ENCODE measurements at places on chromosomes 6 and 20.

- no peak for DNase-seq
These were observed 15.0 kb upstream of the TBC1D22B start for GRCh38 chr6:37242429-37243052.

- no peak for DNase-seq
These were observed 69.1 kb downstream of the MYB start for GRCh38 chr6:135250234-135250633.

DNA sequence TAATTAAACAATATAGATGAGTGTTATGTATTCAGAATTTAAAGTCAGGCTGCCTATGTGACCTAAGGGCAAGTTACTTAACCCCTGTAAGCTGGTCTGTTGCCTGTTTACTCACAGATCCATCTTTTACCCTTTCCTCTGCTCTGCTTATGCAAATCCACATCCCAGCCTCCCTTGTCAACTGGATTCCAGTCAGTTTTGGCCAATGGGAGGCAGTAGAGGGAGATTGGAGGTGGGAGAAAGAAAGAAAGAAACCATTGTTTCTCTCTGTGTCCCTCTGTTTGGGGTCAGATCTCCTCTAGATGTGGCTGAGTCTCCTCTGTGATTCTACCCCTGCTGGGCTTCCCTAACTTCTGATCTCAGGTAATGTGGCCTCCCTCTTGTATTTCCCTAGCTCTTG lies 266.8 kb upstream of the PLN start:
- DNase-seq = no peak

- no peak for DNase-seq
These were observed 118.8 kb downstream of the BMP5 start for GRCh38 chr6:55756531-55757031.

GRCh38 chr6:139452148-139452876 lies 77.9 kb upstream of the CITED2 start:
- DNase-seq = no peak

DNA sequence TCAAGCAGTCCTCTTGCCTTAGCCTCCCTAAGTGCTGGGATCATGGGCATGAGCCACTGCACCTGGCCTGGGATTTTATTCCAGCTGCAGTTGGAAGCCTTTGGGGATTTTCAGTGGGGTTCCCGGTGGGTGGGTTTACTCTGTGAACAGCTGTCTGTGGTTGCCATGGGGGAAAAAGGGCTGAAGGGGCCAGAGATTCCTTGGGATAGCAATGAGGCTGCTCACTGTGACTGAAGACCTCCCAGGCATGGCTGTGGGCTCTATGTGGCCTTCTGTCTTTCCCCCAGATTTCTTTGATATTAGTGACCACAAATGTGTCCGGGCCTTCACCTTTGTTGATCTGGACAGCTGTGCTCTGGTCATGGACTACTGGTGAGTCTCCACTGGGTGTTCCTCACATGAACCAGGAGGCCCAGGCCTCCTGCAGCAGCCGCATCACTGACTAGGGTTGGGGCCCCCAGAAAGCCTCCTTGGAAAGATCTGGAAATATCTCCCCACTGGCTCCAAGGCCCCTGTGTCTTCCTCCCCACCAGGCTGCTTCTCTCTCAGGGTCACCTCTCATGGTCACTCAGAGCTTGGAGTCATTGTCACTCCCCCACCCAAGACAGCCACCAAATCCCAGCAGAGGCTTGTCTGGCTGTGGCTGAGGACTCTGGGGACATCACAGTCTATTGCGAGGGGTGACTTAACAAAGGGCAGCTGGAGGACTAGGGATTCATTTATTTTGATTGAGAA lies 33.4 kb downstream of the EFCAB8 start:
- DNase-seq = no peak

DNA sequence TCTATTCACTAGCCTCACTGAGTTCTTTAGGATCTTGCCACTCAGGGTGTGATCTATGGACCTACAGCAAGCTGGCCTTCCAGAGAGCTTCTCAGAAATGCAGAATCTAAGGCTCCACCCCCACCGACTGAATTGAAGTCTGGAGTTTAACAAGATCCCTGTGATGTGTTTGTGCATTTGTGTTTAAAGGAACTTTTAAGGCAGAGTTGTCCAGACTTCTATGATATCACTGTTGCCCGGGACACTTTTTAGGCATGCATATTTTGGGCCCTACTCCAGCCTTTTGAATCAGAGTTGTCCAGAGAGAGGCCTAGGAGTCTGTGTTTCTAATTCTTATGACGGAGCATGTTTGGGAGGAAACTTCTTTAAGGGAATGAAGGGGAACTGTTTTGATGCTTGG lies 232.3 kb downstream of the QKI start:
- no peak for DNase-seq

DNA sequence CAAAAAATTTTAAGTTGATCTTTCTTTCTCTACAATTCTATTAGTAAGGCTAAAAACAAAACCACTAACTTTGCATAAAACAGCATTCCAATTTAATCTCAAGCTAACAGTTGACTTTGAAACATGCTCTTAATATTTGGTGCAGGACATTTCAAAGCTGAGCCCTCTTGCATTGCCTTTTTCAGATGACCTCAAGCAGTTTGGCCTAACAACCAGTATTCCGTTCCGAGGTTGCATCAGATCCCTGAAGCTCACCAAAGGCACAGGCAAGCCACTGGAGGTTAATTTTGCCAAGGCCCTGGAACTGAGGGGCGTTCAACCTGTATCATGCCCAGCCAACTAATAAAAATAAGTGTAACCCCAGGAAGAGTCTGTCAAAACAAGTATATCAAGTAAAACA lies 194.0 kb downstream of the ARHGAP18 start:
- DNase-seq = no peak

DNA sequence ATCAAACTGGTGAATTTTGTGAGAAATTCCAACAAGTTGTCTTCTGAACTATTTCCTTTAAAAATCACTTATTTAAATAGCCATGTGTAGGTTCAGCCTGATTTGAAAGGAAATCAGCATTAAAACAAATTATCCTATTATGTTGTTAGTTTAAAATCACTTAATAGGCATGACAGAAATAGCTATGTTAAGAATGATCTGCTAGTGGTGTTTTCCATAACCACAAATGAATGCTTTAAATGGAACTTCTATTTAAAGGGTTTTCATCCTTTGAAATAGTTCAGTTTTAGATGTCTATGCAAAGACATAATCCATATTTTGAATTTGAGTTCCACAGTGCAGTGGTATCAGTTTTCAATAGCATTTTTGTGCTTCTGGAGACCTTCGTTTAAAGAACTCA lies 120.1 kb downstream of the PLEKHG1 start:
- no peak for DNase-seq

GRCh38 chr20:16517946-16518783 lies 55.1 kb downstream of the KIF16B start:
- DNase-seq = no peak

GRCh38 chr6:150615967-150616366 lies 16.3 kb downstream of the PLEKHG1 start:
- no peak for DNase-seq

- DNase-seq = no peak
These were observed 291.9 kb upstream of the PRDM1 start for GRCh38 chr6:105794239-105794638.

- DNase-seq = no peak
These were observed 168.6 kb downstream of the ZFAND3 start for GRCh38 chr6:37988127-37988526.

DNA sequence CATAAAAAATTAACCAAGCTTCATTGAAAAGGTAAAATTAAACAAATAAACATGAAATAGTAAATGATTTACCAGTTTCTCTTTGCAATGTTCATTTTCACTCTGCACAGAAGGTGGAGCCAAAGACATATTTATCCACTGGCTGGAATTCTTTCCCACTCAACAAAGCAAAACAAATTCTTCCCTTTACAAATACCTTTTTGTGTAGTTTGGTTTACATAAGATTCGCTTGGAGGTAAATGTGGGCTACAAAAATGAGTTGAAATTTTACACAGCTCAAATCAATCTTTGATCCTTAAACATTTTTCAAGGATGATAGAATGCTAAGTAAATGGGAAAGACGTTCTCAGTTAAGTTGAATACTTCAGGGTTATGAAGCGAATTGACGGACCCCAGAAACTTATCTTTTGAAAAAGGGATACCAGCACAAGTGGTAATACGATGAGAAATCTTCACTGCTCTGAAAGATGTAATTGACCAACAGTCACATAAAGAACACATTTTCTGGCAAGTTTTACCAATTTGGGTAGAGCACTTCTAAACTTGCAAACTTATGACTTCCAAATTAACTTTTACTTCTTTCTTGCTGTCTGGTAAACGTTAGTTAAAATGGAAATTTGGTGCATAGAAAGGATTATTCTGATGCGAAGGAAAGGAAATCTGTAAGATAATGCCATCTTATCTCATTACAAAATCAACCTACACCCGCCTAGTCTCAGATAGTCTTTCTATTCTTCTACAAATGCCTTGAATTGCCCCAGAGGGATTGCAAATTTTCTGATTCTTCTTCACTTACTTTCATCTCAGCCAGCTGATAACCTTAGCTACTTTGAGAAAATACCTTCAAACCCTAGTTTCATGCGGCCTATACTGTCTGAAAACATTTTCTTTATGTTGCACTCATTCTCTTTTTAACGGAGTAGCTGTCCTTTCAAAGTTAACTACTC lies 4.7 kb upstream of the GJA1 start:
- no peak for DNase-seq

DNA sequence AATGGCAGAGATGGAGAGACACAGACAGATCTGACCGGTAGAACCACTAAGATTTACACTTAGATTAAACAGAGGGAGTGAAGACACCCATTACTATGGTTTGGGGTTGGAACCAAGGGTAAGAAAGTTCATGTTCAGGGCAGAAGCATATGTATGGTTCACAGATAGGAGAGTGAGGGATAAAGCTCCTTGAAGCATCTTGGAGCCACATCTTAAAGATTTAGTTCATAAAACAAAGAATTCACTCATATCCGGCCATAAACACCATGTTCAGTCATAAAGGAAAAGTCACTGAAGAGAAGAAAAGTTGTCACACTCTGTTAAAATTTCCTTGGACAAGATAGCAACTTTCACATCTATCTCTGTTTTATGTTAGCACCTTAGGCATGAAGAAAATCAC lies 18.0 kb downstream of the STX7 start:
- DNase-seq = no peak

DNA sequence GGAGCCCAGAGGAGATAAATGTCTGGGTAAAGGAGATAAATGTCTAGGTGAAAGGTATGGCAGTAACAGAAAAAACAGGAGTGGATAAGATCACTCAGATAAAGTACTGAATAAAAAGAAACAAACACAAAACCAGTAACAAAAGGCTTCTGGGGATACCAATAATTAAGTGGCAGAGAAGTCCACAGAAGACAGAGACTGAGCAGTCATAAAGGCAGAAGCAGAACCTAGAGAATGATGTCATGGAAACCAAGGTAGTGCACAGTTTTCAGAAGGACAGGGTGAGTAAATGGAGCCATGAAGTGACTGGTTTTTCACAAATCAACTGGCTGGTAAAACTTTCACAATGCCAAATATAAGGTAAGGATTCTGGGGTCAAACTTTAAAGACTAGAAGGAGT lies 80.9 kb upstream of the PLN start:
- DNase-seq = no peak

DNA sequence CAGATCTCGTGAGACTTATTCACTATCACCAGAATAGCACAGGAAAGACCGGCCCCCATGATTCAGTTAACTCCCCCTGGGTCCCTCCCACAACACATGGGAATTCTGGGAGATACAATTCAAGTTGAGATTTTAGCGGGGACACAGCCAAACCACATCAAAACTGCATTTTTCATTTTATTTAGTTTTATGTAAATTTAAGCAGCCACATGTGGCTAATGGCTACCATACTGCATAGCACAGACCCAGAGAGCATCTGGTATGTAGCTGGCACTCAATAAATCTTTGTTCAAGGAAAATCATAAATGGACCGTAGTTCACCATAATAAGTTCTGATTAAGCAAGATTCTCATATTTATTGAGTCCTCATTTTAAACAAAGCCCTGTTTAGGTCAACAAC lies 15.3 kb downstream of the GFOD1 start:
- DNase-seq = no peak

- no peak for DNase-seq
These were observed 110.5 kb downstream of the B3GAT2 start for GRCh38 chr6:70846207-70846835.

GRCh38 chr6:167993169-167993568 lies 4.3 kb upstream of the KIF25 start:
- no peak for DNase-seq

DNA sequence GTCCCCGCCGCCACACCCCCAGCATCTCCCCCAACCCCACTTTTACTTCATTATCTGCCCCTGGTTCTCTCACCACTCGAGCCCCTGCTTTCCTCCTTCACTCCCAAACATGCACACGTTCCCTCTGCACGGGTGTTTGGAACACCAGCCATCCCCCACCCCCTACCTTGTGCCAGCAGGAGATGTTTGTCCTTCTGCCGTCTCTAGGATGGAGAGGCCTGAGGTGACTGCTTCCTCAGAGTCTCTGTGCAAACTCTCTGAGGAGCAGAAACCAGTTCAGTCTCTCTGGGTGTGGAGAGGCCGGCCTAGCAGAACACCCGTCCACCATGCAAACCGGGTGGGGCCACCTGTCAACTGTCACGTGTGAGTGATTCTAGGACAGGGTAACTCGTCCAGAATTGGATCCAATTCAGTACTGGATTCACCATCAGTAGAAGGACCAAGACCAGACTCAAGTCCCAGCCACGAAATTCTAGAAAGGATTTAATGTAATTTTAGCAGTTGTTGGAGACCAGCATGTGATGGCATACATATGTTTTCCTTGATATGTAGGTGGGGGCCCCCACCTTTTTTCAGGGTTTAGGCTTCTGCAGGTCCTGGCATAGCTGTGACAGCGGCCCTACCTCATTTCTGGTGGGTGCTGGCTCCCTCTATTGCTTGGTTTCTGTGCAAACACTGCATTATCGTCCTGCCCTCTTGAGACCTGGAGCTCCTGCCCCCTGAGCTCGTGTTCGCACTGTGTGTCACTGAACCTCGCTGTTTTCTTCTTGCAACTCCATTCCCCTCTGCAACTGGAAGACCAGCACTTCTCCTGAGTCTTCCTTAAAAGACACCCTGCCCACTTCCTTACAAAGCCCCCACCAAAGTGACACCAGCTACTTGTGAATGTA lies at the start of gene RAET1E:
RAET1E (minus strand) TSS at position 259 of the 890 bp plus-strand sequence. CDS start 7,212 bp downstream, outside the sequence.
- DNase-seq = no peak

DNA sequence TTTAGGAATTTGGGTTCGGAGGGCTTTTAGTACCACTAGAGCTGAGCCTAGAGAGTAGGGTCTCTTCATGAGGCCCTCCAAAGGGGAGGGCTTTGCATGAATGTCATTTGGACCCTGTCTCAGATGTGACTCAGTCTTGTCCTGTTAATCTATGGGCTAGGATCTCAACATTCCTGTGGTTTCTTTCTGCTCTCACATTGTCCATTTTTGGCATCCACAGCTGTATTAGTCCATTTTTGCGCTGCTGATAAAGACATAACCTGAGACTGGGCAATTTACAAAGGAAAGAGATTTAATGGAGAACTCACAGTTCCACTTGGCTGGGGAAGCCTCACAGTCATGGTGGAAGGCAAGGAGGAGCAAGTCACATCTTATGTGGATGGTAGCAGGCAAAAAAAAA lies 61.0 kb downstream of the CRYBG1 start:
- DNase-seq = no peak

- DNase-seq = no peak
These were observed 4.0 kb downstream of the MKKS start for GRCh38 chr20:10430000-10430466.
